T follicular helper cell (primary cell): ENCODE measurements at places on chromosomes 6 and 20.

- no peak for DNase-seq
These were observed 147.9 kb upstream of the PDE7B start for GRCh38 chr6:135703621-135704020.

GRCh38 chr6:41769376-41769775 is 10.3 kb downstream of the FRS3 start:
- no peak for DNase-seq

DNA sequence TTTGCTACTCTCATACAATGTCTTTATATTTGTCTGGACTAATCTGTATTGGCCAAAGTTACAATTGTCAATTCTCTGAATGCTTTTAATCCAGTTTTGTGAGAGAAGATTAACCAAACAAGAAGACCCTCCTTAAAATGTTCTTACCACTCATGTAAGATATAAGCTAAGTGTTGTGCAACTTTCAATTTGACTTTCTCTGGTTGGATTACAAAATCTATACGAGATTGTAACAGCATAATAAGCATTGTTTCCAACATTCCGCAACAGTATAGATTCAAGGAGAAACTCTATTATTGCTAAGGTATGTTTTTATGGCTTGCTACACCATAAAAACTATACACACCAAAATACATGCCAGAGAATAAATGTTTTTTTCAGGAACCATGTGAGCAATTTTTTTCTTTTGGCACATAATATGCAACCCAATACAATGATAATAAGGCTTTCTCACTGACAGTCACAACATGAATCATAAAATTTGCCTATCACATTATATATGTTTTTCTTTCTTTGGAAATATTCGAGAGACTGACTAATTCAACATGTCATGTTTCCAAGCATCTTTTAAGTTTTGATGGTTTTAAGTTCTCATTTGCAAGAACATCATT is 12.2 kb upstream of the TRPC4AP start:
- no peak for DNase-seq

- no peak for DNase-seq
These were observed 27.0 kb upstream of the IFNGR1 start for GRCh38 chr6:137246164-137246563.

DNA sequence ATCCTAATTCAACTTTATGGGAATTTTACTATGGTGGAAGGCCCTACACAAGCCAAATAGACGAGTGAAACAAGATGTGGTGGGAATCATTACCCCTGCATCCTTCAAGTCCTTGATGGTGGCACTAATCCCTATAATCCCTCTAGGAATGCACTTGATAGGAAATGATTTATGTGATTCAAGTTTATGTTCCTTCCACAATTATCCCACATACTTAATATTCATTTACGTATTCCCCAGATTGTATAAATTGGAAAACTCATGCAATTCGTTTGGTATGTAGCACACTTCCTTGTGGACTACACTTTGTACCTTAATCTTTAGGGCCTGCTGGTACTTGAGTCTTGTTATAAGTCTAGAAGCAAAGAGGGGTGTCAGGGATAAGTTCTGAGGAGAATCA is 40.8 kb downstream of the PKIB start:
- DNase-seq = no peak

DNA sequence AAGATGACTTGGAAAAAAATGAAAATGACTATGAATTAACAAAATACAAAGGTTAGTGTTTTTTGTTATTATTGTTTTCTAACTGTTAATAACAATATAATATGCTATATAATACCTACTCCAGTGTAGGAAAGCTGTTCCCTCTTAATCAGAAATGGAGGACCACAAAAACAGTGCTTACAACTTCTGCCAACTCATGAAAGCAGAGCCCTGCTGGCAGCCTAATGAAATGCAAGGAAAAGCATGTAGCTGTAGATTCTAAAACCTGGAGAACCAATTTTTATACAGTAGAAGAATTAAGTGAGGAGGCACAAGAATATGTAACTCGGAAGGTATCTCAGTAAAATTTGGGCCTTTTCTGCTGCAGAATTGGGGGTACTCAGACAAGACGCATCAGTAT is 29.4 kb downstream of the PHIP start:
- DNase-seq = peak; percentile 1

- peak; percentile 16 for DNase-seq
These were observed 55.0 kb upstream of the HLA-A start for GRCh38 chr6:29887330-29887818.

DNA sequence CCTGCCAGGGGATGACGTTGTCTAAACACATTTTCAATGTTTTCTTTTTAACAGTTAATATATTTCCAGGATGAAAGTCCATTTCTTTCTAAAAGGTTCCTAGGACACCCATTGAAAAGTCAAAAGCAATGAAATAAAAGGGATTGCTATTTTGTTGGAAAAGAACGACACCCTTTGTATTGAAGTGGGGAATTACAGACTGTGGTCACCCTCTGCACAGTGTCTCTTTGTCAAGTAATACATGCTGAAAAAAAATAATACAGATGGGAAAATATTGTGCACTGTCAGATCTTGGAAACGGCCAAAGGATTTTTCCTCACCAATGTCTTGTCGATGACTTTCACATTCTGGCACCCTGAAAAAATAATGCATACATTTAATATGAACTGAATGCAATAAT is 56.9 kb downstream of the HAO1 start:
- no peak for DNase-seq
